Effector CD4-positive, alpha-beta T cell (primary cell): ENCODE measurements at places on chromosomes 4 and X.

DNA sequence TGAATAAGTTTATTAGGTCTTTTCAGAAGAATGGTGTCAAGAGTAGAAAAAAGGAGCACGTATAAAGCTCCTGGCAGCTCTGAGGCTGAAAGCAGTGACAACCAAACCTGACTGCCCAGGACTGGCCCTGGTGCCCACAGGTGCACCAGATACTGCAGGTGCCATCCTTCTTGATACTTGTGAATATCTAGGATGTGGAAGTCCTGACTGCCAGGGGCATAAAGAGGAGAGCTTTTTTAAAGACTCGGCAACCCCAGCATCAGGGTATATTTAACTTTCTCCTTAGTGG is 60.7 kb downstream of the TMEM150C start:
- no peak for DNase-seq

DNA sequence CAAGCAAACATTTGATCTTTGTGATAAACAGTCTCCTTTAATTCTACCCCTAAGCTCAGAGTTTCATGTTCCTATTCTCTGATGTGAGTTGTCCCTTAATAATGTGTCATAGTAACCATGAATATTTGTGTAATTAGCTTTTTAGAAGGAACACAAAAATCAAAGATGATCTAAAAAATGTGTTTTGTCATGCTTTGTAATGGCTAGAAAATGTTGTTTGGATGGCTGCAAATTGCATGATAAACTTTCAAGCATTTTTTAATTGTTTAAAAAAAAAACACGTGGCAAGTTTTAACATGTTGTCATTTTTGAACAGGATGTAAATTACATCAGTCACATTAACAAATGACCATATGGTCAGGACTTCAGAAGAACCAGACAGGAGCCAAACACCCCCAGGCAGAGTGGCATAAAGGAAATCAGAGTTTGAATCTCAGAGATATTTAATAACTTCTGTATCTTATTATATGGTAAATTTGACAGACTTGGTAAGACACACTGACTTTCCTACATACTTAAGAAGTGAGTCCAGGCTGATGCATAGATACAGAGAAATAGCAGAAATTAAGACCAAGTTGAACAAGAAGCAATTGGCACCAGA is 223.9 kb upstream of the VEGFC start:
- no peak for DNase-seq

DNA sequence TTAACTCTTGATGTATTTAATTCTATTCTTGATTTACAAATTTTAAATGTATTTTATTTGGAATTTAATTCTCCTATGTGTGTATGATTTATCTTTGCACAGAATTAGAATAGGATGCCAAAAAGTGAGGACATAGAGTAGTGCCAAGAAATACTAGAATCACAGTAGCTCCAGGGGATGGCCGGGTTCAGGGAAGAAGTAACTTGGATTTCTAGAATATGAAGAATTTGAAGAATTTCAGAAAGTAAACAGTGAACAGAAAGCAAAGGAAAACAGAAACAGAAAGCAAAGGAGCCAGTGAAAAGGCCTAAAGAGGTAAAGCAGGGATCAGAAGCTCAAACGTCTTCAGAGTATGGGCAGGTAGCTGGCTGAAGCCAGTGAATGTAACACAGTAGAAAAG is 1187.6 kb downstream of the RPA4 start:
- no peak for DNase-seq

GRCh38 chr4:144402176-144402575 is 243.8 kb upstream of the HHIP start:
- no peak for DNase-seq

DNA sequence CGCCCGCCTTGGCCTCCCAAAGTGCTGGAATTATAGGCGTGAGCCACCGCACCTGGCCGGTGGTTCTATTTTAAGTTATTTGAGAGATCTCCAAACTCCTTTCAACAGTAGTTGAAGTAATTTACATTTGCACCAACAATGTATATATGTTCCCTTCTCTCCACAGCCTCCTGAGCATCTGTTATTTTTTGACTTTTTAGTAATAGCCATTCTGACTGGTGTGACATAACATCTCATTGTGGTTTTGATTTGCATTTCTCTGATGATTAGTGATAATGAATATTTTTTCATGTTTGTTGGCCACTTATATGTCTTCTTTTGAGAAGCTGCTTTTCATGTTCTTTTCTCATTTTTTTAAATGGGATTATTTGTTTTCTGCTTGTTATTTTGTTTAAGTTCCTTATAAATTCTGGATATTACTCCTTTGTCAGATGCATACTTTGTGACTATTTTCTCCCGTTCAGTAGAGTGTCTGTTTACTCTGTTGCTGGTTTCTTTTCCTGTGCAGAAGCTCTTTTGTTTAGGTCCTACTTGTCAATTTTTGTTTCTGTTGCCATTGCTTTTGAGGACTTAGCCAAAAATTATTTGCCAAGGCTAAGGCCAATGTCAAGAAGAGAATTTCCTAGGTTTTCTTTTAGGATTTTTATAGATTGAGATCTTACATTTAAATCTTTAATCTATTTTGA is 213.2 kb downstream of the ARHGAP24 start:
- DNase-seq = no peak

DNA sequence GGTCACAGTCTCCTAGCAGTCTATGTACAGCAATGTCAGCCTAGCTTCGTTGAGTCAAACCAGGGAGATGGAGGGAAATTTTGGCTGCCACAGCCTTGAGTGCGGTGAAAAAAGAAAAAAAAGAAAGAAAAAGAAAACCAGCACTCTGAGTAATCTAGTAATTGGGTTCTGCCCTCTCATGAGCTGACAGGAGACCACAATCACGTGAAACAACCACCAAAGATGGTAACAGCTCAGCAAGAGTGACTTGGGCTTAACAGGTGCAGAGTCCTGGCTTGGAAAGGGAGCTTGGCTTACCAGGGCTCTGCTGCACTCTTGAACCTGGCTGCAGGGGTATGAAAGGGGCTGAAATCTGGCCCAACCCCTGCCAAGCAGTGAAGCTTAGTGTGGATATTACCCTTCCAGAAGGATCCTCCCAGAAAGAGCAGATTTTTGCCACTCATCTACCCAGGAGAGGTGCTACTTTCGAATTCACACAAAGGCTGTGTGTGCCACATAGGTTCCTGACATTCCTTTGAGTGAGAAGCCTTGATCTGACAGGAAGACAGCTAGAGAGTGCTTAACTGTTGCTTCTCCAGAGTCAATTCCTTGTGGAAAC is 350.3 kb downstream of the PTTG2 start:
- DNase-seq = peak; percentile 51

GRCh38 chr4:96525898-96526297 is 686.0 kb downstream of the PDHA2 start:
- DNase-seq = no peak

GRCh38 chr4:6914448-6914847 is 4.8 kb downstream of the TBC1D14 start:
- no peak for DNase-seq

- DNase-seq = no peak
These were observed 108.1 kb downstream of the TSPAN7 start for GRCh38 chrX:38669428-38669827.

GRCh38 chr4:113003841-113004240 is 45.6 kb upstream of the ANK2 start:
- DNase-seq = no peak

GRCh38 chr4:11824566-11824965 is 395.9 kb upstream of the HS3ST1 start:
- DNase-seq = no peak

DNA sequence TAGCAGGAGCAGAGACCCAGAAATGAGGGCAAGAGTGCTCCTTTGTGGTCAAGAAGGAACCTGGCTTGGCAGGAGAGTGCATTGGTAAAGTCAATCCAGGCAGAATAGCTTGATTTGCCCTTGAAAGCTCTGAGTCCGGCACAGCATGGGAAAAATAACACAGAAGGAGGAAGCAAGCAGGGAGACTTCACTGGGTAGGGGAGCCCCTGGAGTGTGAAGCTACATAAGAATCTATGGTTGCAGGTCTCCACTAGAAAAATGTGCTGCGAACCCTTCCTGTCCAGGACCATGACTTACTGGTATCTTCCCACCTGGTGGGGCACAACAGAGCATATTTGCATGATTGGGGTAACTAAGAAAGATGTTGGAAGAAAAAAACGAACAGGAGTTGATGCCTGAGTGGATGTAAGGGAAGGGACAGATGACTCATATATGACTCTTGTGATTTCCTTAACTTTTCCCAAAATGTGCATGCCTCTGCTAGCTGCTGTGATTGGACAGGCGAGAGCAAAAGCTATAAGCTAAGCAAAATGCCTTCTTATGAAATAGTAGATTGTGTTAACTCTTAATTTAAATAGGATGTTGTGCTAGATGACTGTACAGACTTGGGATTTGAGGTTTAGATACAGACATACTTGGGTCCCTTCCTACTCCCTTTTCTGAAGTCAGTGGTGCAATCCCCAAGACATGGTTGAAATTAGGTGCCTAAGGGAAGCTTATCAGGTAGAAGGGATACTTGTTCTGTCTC is 3.3 kb downstream of the IL13RA1 start:
- DNase-seq = no peak

DNA sequence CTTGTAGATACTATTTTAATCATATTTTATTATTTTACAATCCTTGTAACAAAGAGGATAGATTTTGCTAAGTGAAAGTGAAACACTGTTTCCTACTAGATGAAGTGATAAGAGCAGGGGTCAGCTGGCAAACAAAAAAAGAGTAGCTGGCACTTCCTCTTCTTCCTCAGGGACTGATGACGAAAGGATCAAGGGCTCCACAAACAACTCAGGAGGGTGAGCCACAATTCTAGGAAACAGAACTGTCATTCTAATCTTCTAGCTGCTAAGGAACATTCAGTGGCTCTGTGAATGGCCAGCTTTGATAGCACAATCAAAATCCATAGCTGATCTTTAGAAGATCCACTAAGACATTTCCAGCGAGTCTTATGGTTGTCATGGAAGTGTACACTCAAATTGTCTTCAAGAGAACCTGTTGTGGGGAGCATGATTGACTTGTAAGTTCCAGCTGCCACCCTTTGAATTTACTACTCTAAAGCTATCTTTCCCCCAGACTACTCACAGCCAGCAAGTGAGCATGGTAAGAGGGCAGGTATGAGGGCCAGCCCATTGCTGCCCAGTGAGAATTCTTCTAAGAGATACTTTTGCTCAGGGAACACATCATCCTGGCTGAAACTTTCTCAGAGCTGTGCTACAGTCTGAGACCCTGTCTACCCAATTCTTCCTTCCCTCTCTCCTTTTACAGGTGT is 275.7 kb upstream of the RASGEF1B start:
- no peak for DNase-seq

- peak; percentile 42 for DNase-seq
These were observed at the start of gene MAGED2 for GRCh38 chrX:54807524-54808108. TSS of gene MAGED2 (plus strand) at chrX:54807745. CDS start at chrX:54809332, 1,587 bp downstream.

DNA sequence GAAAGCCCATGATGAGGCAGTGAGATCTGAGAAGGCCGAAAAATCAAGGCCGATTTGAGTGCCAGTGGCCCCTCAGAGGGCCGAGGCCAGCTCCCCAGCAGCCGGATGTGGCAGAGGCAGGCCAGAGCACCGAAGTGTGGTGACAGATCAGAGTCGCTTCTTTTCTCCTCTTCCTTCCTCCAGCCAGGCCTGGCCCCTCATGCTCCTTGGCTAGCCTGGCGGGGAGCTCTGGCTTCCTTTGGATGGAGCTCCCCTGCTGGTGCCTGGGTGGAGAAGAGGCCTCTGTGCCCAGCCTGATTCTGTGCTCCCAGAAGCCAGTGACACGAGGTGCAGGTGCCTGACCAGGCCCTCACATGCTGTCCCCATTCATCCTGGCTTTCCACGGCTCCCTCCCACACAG is 127.2 kb upstream of the PABPC4L start:
- no peak for DNase-seq

DNA sequence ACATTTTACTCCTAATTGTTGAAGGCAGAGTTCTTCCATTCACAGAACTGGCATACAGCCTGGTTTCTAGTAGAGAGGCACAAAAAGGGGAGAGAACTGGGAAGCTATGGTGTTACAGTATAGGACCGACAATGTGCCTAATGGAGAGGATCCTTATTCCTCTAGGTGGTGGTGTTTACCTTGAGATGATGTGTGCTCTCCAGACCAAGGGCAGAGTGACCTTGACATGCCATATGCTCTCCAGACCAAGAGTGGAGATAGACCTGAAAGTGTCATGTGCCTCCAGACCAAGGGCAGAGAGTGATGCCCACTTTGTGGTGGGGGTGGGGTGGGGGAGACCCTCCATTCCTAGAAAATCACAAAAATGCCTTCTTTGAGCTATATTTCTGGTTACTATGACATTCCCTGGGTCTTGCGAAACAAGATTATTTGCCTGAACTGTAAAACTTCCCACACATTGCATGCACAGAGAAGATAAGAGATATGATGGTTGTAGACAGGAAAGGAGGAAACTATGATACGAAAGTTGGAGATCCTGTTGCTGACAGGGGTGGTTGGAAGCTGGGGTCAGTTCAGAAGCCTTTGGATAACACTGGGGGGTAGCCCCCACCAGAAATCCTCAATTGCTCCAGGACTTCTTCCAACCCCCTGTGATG is 119.7 kb downstream of the TEX13C start:
- DNase-seq = no peak

DNA sequence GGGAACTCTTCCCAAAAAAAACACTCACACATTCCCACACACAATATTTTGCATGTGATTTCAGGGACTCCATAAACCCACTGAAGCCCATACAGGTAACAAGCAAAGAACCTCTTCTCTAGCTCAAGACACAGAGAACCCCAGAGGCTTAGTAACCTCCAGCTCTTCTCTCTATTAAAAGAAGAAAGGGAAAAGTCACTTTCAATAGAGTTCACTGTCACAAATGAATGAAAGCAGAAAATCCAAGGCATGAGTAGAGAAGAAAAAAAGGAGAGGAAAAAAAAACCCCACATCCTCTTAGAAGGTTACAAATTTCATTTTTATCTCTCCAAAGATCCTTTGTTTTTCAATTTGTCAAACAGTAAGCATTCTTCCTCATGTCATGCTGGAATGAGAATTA is 30.7 kb upstream of the DCLK2 start:
- DNase-seq = no peak

GRCh38 chr4:17370818-17371217 is 141.1 kb downstream of the QDPR start:
- no peak for DNase-seq

DNA sequence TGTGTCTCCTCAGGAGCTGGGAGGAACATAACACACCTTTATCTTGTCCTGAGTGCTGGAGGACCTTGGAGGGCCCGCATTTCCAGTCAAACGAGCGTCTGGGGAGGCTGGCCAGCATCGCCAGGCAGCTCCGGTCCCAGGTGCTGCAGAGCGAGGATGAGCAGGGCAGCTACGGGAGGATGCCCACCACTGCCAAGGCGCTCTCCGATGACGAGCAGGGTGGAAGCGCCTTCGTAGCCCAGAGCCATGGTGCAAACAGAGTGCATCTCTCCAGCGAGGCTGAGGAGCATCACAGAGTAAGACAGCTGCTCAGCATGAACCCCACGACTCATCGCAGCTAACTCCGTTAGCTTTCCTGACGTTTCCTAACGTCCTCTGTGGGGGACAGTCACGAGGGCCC is 430 bp downstream of the TRIML1 start:
- DNase-seq = no peak

DNA sequence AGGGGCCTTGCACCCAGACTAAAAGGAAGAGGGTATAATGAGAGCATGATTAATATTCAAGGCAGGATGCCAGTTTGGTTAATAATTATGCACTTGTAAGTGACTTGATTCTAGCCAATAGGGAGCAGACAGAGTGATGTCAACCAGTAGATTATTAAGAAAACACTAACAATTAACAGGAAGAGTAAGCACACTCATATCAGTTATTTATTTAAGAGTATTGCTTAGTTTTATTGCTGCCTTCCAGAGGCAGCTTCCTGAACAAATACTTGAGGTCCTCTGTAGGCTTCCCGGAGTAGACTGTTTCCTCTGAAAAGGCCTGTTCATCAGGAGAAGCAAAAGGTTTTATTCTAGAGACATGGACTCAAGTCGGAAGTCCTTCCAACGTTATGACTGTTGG is 129.1 kb upstream of the AFF2 start:
- no peak for DNase-seq

- no peak for DNase-seq
These were observed 131.9 kb upstream of the MSX1 start for GRCh38 chr4:4727536-4727935.
